Activated CD8-positive, alpha-beta memory T cell treated with anti-CD3 and anti-CD28 coated beads for 48 hours (primary cell): ENCODE measurements at places on chromosomes 3 and 15.

- DNase-seq: no peak
These were observed 7.3 kb downstream of the TMEM158 start for GRCh38 chr3:45218578-45219390.

- no peak for DNase-seq
These were observed 41.0 kb downstream of the EPHB3 start for GRCh38 chr3:184602372-184603150.

- no peak for DNase-seq
These were observed 351.3 kb downstream of the FOXP1 start for GRCh38 chr3:71232175-71232679.

- DNase-seq: no peak
These were observed 317.3 kb upstream of the NAALADL2 start for GRCh38 chr3:174541708-174542315.

- DNase-seq: no peak
These were observed 380.7 kb downstream of the ERC2 start for GRCh38 chr3:56087451-56088053.

GRCh38 chr15:67349634-67350033 is 95.0 kb downstream of the IQCH start:
- no peak for DNase-seq

GRCh38 chr3:161043336-161044035 is 61.7 kb downstream of the B3GALNT1 start:
- DNase-seq: no peak

- DNase-seq: no peak
These were observed 118.2 kb downstream of the KLF13 start for GRCh38 chr15:31444844-31445243.

DNA sequence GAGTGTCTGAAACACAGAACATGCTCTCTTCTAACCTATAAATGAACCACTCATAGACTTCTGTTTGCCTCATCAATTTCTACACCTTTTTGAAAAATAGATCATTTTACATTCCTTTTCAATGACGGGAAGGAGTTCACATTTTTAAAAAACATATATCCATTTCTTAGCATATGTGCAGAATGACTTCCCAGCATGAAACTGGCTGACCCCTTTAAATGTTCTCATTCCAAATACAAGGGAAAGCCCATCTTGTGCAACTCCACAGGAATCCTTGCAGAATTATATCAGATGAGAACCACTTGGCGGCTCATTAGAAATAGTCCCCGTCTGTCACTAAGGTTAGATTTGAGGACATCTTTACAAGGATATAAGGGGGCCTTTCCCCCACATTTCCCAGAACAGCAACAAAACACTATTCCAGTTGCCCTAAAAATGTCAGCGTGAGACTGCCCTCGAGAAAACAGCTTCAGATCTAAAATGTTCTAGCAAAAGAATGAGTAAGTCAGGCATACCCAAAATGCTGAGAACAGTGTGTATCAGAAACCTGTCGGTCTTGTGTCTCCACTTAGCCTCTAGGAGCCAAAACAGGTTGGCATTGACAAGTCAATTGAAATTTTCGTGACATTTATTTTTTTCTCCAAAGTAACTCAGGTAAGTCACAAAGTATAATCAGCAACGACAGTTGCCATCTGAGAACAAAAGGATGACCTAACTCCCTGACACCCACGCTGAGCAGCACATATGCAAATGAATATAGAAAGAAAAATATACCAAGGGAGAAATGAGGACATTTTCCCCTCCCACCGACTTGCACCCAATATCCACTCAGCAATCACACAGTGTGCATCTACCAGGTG is 63.1 kb downstream of the FOXP1 start:
- no peak for DNase-seq

DNA sequence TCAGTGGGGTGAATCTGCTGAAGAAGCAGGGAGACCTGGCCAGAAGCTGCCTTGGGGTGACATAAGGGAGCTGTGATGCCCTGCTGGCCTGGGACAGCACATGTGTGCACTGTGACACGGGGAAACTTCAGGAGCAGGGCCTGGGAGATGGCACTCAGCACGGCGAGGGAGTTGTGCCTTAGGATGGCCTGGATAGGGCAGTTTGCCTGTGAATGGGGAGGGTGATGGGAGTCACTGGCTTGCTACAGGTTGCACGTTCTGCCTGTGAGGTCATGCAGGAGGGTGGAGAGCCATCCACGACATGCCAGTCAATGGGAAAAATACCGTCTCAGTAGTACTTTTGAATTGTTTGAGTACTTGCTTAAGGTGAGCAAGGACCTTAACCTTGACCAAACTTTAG is 76.8 kb upstream of the UBE3A start:
- no peak for DNase-seq

GRCh38 chr3:178480795-178481194 is 55.4 kb upstream of the KCNMB2 start:
- no peak for DNase-seq

- DNase-seq: no peak
These were observed 19.7 kb downstream of the PAK6 start for GRCh38 chr15:40258544-40258943.
